Effector memory CD8-positive, alpha-beta T cell (primary cell): ENCODE measurements at places on chromosomes 4 and X.

GRCh38 chr4:185774845-185775680, 36.9 kb downstream of the SORBS2 start:
- no peak for DNase-seq

DNA sequence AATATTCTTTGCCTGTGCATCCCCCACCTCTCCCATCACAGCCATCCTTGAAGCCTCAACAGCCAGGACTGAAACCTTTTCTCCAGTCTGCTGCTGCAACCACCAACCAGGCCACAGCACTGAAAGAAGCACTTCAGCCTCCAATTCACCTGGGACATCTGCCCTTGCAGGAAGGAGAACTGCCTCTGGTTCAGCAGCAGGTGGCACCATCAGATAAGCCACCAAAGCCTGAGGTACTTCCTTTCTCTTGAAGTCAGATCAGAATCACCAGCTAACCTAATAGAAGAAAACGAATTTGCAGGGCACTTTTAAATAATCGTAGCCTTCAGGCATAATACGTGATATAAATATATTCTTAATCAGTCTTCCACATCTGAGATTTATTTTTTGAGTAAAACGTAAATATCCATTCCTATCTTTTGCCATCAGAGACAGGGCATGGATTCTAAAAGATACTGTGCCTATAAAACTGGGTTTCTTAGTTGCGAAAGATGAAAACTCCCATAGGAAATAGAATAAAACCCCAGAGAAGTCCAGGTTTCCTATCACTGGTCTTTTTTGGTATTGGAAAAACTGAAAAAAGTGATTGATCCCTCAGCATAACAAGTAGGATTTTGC, 9.5 kb downstream of the AMBN start:
- peak; percentile 53 for DNase-seq

DNA sequence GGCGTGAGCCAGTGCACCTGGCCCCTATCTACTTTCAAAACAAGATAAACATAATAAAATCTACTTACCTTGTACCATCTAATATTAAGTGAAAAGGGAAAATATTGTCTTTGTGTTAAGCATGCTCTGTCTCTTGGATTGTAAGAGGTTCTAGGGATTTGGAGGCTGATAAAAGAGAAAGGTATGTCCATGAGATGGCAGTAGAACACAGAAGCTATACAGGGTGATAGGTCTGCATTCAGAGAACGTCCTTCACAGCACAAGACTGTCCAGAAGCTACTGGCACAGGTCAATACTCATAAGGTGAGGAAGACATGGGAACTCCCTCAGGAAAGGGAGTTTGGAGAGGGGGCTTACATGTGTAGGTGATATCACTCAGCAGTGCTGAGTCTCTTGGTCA, 135.5 kb downstream of the TMEM47 start:
- no peak for DNase-seq

- DNase-seq = no peak
Observed at GRCh38 chrX:46733226-46733625, 25.7 kb downstream of the SLC9A7 start.

DNA sequence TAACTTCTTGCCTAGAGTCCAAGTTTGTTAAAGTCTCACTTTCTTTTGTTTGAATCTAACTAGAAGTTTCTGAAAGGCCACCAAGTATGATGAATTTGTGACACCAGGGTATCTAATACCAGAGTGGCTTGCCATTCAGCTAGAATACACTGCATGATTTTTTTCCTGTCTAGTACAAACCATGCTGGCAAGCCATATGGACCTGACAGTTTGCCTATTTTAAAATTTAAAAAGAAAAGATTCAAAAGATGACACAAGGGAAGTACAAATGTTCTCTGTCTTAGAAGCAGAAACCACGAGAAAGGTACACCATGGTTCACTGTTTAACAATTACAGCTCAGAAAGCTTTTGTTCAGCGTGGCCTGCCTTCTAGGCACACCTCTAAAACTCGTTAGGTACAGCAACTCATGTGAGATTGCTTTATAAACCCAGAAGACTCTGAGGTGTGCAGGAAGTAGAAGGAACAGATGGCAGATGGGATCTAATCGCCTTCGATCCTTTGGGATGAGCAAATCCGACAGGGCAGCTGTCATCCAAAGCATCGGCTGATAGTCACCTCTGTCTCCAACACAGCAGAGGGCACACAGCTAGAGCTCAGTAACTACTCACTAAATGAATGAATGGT, 35.4 kb upstream of the CENPU start:
- no peak for DNase-seq

DNA sequence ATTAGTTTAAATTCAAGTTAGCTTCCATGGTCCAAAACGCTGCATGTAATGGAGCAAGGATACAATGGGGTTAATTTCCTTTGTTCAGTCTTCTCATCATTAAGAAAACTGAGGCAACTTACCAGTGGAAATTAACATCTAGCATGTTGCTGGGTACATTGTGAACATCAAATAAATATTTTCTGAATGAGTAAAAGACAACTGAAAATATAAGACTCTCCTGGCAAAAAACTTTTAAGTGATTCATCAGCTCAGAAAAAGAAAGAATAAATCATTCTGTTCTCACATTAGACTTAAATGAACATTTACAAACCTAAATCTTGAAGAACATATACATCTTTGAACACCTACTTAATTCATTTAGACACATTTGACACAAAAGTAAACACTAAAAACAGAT, 138.4 kb upstream of the ETNPPL start:
- no peak for DNase-seq

DNA sequence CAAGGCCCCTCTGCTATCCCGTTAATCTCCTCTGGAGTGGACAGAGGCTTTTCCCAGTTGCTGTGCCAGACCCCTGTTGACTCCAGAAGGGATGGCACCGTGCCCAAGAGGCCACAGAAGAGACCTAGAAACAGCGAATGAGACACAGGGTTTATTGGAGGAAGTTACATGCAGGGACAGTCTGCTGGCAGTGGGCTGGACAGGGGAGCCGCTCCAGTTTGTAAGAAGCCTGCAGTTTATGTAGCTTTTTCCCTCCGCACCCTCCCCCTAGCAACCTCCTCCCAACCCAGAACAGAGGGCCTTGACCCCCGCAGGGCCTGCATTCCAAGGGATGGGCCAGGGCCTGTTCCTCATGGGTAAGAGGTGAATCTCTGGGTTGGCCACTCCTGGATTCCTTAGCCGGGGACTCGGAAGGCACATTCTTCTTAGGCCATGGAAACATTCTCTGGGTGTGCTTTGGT, 216.8 kb upstream of the PSAPL1 start:
- DNase-seq = no peak

- no peak for DNase-seq
Observed at GRCh38 chr4:30744957-30745640, 24.9 kb downstream of the PCDH7 start.

GRCh38 chr4:140253556-140254027, 99.6 kb upstream of the MAML3 start:
- no peak for DNase-seq

GRCh38 chr4:23373261-23373660, 516.6 kb downstream of the PPARGC1A start:
- DNase-seq = no peak

DNA sequence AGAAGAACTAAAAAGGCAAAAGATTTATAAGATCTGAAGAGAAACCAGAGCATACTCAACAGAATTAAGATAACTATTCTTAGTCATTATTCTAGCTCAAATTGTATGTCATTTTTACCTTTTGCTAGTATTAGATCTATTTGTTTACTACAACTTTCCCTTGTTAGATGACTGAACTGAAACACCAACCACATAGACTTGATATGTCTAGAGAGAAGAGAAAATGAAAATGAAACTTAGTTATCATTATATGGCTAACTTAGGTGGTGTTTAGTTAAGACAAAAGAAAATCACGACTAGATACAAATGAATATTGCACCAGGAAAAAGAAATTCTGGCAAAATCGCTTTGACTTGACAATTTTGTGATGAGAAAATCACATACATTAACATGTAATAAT, 690.8 kb downstream of the PCDH18 start:
- no peak for DNase-seq

GRCh38 chr4:173698557-173699262, 168.7 kb upstream of the HAND2 start:
- DNase-seq = no peak

GRCh38 chrX:49925176-49925575, 2.8 kb downstream of the CLCN5 start:
- no peak for DNase-seq

GRCh38 chr4:41839916-41840854, 91.7 kb upstream of the PHOX2B start:
- DNase-seq = no peak

DNA sequence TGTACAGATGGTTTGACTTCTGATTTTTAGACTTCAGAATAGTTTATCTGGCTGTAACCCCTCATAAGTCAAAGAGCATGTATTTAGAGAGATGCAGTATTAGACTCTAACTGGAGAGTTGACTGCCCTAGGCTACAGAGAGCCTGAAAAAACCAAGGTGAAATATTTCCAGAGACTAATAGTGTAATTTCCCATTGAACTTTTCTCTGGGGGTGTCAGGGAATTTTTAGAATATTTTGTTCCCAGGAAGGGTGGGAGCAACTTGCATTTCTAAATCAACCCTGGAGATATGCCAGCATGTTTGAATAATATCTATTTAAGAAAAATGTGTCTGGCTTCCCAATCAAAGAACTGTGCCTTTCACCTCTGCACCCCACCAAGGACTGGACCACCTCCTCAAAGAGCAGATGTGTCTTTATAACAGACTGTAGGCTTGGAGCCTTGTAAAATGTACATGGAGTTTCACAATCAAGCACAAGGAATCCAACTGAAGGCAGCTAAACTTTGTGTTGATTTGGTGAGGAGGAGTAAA, 2.0 kb downstream of the ANXA3 start:
- DNase-seq = no peak

GRCh38 chrX:122582280-122582974, 601.7 kb upstream of the GRIA3 start:
- no peak for DNase-seq

DNA sequence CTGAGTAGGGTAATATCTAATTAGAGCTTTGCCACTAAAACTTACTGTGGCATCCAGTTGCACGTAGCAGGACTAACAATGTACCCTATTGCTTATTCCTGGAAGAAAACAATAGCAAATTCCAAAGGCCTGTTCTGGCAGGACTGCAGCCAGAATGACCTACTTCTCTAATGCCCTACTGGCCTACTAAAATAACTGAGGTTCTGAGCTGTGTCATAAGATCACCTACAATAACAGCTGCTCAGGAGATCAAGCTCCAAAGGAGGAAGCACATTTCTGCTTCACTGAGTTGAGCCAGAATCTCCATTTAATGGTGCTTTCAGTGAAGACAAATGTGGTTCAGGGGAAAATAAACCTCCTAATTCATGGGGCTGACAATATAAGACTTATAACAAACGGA, 42.2 kb upstream of the CXCL8 start:
- DNase-seq = no peak

GRCh38 chrX:154719132-154719675, 31.7 kb downstream of the GAB3 start:
- DNase-seq = peak; percentile 31

- DNase-seq = no peak
Observed at GRCh38 chrX:154738011-154738738, 12.7 kb downstream of the GAB3 start.

DNA sequence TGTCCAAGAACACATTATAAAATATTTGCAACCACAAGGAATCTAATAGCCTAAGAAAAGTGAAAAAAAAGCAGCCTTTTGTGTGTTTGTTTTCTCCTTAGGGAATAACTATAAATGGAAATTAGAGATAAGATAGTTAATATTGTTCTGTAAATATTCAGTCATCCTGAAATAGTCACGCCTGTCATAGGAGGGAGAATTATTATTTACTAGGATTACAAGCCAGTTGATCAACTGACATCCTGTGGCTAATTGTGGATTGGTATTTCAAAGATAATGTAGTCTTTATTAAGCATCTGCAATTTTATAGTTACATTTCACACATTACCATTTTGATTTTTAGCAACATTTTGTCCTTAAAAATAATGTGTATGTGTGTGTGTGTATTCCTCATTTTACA, 118.6 kb downstream of the CCSER1 start:
- DNase-seq = no peak

DNA sequence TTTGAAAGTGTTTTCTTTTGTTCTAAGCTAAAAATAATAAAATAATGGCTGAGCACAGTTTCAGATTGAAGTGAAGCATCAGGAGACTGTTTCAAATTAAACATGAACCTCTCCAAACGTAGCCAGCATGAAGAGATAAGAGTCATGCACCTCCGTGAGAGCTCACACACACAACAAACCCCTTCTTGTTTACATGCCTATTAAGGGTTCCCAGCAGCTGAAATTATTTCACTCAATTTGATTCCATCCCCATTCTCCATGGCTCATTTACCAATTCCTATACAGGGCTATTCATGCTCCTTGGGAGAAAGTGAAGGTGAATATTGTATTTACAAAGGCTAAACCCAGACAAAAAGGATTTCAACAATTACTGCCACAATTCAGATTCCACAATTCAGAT, 954.1 kb upstream of the INTU start:
- DNase-seq = no peak

DNA sequence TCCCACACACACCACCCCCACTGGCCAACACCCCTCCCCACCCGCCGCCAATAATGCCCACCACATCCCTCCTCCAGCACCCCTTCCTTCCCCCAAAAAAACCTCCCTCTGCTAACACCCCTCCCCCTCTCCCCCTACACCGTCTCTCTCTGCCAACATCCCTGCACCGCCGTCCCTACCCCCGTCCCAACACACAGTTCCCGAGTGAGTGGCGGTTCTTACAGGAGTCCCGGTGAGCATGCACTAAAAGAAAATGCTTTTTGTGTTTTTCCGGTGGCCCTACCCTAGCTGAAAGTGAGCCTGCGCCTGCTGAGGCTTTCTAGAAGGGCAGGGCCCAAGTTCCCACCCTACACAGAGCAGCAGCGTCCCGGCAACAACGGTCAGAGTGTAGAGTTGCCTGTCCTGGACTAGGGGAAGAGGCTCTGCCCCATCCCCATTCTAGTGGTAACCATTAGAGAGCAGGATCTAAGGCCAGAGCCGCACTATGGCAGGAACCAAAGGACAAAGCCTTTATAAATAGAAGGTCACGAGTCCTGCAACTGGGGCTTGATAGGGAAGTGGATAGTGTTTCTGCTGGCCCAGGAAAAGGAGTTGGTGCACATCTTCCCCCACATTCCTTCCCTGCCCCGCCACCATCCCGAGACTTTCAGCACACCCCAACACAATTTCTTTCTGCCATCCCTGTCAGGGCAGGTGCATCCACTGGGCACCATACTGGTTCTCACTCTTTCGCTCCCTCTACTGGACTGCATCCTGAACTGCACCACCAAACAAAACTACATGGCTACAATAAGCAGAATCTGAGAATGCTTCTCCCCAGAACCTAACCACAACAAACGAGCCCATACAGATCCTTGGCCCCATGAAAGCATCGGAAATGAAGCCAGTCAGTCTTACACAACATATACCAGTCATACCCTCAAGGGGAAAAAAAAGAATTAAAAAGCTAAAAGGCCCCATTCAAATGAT, 78.1 kb upstream of the PAGE3 start:
- peak; percentile 0 for DNase-seq

GRCh38 chr4:167943872-167944505, 148.3 kb upstream of the ANXA10 start:
- DNase-seq = no peak

DNA sequence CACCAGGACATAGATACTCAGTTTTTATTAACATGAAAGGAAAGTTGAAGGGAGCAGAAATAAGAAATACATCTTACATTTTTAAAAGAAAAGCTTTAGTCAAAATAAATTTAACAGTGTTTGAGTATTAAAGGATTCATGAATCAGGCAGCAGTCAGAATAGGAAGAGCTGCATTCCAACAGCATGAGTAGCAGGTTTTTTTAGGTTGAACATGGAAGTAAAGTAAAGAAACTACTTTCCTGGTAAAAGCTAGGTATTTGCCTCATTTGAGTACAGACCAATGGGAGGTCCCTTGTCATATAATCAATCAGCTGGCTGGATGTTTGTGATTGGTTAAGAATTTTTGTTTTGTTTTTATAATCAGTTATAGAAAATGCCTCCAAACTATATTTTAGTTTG, 645.9 kb upstream of the INTU start:
- DNase-seq = no peak
